ENCODE measurements at places on chromosomes 5 and 9. TPM values are rescaled to one million over a fixed set of nuclear protein-coding genes. Genes with fewer than 3 reads are reported as not detected.

The NOXA1 gene
- total RNA-seq: 6.7 TPM

The PRSS3 gene
- total RNA-seq: not detected

The FCN1 gene
- total RNA-seq: 9.9 TPM

GRCh38 chr5:158565017-158565789 lies 534.5 kb downstream of the EBF1 start:
- no peaks in the 10 kb centered on the region for H3K27me3 ChIP-seq
- H3K4me3 ChIP-seq: no peak overlapping the region
- H3K4me1 ChIP-seq: no peaks in the 10 kb centered on the region
- no peaks in the 10 kb centered on the region for H3K36me3 ChIP-seq
- H3K27ac ChIP-seq: no peak overlapping the region
- DNase-seq: no peak
